ENCODE measurements at places on chromosomes 12 and 14. TPM values are rescaled to one million over a fixed set of nuclear protein-coding genes. Genes with fewer than 3 reads are reported as not detected.

Gene CLEC1B
- not detected for total RNA-seq

DNA sequence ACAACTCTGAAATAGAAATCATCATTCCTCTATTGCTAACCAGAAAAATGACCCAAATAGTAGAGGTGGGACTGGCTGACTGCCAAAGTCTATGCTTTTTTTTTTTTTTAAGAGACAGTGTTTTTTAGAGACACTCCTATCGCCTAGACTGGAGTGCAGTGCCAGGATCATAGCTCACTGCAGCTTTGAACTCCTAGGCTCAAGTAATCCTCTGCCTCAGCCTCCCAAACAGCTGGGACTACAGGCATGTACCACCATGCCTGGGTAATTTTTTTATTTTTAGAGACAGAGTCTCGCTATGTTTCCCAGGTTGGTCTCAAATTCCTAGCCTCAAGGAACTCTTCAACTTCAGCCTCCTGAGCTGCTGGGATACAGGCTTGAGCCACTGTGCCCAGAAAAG is 19.2 kb downstream of the NR2C1 start:
- ATAC-seq, result no peak

DNA sequence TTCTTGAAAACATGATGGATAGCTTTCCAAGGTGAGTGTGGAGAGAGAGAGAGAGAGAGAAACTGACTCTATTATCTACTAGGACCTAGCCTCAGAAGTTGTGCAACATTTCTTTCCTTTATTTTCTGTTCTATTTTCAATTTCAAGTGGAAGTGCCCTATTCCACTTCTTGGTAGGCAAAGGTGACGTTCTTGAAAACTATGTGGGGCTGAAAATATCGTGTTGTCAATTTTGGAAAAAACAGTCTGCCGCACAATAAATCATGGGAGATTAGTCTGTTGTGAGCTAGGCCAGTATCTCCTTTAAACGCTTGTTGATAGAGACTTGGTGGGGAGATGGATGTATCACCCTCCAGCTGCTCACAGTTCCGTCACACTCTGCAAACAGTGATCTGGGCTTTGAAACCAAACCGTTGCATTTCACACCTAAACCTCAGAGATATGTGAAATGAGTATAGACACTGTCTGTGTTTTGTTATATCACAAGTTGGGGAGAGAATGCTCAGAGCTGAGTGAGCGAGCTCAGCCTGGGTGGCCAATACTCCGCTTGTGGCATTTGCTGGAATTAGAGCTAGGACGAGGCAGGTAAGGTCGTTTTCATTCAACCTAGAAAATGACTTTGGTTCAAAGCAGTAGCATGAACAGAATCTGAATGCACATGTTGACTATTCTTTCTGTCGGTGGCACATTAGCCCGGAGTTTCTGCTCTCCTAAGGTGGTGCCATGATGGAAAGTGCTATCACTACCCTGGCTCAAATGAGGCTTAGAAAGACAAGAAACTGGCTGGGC is 75.1 kb upstream of the ST8SIA1 start:
- ATAC-seq, result no peak

DNA sequence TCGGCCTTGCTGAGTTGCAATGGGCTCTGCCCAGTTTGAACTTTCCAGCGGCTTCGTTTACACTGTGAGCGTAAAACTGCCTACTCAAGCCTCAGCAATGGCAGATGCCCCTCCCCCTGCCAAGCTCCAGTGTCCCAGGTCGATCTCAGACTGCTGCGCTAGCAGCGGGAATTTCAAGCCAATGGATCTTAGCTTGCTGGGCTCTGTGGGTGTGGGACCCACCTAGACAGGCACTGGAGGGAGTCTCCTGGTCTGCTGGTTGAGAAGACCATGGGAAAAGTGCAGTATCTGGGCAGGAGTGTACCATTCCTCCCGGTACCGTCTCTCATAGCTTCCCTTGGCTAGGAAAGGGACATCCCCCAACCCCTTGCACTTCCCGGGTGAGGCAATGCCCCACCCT is 88.2 kb downstream of the KLHL28 start:
- no peak for ATAC-seq

DNA sequence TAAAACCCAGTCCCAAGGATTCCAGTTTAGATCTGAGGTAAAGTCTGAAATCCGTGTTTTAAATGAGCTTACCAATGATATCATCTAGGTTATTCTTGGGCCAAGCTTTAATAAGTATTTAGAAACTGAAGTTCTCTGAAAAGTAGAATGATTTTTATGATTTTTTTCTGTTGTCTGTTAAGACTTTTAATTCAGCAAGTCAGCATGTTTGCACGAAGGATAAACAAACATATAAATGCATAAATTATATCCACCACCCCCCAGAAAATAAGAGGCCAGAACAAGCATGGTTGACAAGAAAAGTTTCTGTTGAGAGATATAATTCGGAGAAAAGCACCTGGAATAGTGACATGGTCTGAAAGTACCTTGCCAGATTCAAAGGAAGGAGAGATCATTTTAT is 655.7 kb downstream of the NOVA1 start:
- no peak for ATAC-seq

DNA sequence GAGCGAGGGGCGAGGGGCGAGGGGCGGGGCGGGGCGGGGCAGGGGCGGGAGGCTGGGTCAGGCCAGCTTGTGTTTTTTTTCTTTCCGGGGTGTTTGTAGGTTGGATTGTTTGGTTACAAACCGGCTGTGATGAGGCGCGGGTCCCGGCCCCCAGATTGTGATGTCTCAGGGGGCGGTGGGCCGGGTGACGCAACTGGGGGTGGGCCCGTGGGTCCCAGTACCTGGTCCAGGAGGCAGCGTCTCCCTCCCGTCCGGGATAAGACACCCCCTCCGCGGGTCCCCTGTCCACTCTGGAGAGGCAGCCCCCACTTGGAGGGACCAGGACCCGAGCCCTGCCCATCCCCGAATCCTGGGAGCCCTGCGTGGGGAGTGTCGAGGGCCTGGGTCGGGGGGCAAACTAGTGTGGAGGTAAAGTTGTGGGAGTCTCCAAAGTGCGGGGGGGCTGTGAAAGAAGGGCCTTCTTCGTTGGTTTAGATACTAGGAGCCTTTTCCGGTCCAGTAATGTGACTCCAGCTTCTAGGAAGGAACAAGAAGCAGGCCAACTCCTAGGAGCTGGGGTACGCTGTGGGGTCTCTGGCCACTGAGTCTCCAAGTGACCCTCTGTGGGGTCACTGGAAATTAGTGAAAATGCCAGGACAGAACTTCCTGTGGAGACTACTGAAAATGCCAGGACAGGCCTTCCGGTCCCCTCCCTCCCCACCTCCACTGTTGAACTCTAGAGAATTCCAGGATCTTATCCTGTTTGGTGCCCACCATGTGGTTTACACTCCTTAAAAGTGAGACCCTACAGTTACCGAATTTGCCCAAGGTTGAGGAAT is 579 bp upstream of the CLMN start:
- peak; percentile 16 for ATAC-seq

DNA sequence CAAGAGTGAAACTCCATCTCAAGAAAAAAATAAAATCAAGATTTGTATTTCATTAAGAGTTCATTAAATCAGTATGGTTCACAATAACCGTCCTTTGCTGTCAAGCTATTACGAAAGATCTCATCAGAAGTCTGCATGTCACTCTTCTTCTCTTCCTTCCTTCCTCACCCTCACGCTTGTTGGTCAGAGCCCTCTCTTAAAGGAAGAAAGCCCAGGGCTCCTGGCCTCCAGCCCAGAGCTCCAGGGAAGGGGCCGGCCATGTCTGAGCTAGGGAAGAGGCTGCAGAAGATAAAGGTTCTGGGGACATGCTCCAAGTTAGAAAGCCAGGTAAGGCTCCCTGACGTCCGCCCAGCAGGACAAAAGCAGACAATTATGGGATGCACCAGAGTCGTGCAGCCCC is 43.1 kb upstream of the DLK1 start:
- no peak for ATAC-seq

Gene PTPRR
- 0.67 TPM for total RNA-seq

Gene KRT8
- total RNA-seq, result 376 TPM

DNA sequence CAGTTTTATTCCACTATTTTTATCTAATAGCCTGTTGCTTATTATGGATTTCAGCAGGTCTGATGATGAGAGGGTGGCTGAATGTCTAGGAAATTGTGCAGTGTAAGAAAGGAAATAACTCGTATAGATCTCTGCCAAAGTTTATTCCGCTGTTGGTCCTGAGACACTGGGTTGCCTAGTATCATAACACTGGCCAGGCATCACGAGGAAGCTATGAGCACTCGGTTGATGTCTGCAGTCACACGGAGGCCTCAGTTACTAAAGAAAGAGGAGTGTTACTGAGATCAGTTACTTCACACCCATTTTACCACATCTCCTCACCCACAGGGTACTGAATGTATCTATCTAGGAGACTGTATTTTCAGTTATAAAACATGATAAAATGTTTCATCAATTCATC is 21.9 kb downstream of the BHLHE41 start:
- ATAC-seq, result no peak

DNA sequence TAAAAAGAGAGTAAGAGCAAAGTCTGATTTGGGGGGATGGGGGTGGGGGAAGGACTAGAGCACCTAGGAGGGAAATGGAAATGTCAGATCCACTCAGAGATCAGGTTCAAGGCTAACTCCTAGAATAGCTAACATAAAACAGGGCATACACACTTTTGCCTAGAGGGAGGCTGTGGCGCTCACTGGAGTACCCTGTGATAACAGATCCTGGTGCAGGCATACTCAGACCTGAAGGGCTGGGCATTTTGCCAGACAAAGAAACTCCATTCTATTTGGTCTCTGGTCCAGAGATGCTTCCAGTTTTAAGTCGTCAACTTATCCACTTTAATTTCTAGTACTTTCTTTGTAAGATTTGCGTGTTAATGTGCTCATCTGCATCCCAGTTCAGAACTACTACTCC is 5.8 kb downstream of the CTDSP2 start:
- no peak for ATAC-seq

- no peak for ATAC-seq
Observed at GRCh38 chr14:74155287-74155686, 70.5 kb downstream of the LIN52 start.

GRCh38 chr14:87171141-87171540 is 821.8 kb downstream of the GALC start:
- no peak for ATAC-seq

Gene C12orf54
- not detected for total RNA-seq

Gene FAM90A1
- total RNA-seq, result not detected

- ATAC-seq, result no peak
Observed at GRCh38 chr12:113854385-113855142, 111.6 kb downstream of the RBM19 start.

GRCh38 chr12:50314636-50315312 is 31.5 kb upstream of the LIMA1 start:
- no peak for ATAC-seq

GRCh38 chr12:106493531-106493930 is 89.3 kb upstream of the RFX4 start:
- ATAC-seq, result no peak

GRCh38 chr12:103673487-103673886 is 86.4 kb downstream of the STAB2 start:
- no peak for ATAC-seq

- ATAC-seq, result no peak
Observed at GRCh38 chr12:1847411-1847810, 27.0 kb downstream of the LRTM2 start.

Gene TSPAN19
- not detected for total RNA-seq

Gene DTX1
- 6.2 TPM for total RNA-seq

Gene IQSEC3
- total RNA-seq, result 2.4 TPM

Gene GPR135
- 5.0 TPM for total RNA-seq

- ATAC-seq, result no peak
Observed at GRCh38 chr12:109018296-109018695, 2.6 kb downstream of the SVOP start.

DNA sequence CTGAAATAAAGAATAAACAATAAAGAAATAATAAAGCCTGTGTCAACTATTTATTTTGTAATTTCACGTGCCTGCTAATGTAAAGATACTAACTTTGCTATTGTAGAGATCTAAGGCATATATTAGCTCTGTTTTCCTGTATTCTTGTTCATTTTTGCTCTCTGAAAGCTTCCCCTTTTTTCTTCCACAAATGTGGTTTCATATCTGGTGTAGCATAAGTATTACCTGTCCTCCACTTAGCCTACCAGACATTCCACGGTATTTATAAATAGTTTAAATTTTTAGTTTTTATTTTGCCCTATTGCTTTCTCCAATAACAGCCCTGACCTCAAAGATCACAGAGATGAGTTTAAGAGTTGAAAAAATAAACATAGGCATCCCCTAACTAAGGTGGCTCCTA is 92.6 kb upstream of the ATP2B1 start:
- no peak for ATAC-seq

Gene ETNK1
- 29.3 TPM for total RNA-seq

DNA sequence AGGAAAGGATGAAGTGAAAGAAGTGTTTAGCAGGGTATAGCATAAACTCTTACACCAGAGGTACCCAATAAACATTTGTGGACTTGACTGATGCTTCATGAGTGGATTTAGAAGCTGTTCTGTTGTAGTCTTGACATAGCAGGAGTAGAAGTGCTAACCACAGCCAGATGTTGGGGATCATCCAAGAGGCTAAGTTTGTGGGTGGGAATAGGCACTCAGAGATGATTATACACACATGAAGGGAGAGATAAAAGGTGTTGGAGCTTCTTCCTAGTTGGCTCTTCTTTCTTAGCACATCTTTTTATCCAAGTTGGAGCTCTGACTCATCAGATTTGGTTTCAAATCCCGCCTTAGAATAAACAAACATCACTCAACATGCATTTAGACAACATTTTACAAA is 166.7 kb upstream of the E2F7 start:
- ATAC-seq, result peak; percentile 48

Gene KRT71
- total RNA-seq, result not detected

- no peak for ATAC-seq
Observed at GRCh38 chr14:79383475-79383874, 827.8 kb downstream of the DIO2 start.

Gene CEBPE
- total RNA-seq, result not detected

All from gastroesophageal sphincter (tissue), 4 donors.